Stimulated activated CD8-positive, alpha-beta memory T cell treated with anti-CD3 and anti-CD28 coated beads, Interleukin-7, amount 100 ng/mL, for 1 hour (primary cell): ENCODE measurements at places on chromosomes 1 and 21.
A peak's percentile ranks its signal among the peaks of the same experiment; 100 is the strongest.

- no peak for DNase-seq
Measured at GRCh38 chr1:99177465-99177864, 86.8 kb upstream of the PLPPR4 start.

- no peak for DNase-seq
Measured at GRCh38 chr1:30758785-30759380, 1.3 kb upstream of the LAPTM5 start.

GRCh38 chr1:202405928-202406327, 57.4 kb downstream of the PPP1R12B start:
- DNase-seq = no peak

- no peak for DNase-seq
Measured at GRCh38 chr1:244065960-244066388, 14.9 kb downstream of the ZBTB18 start.

- no peak for DNase-seq
Measured at GRCh38 chr1:212504171-212504803, 71.6 kb downstream of the NENF start.

GRCh38 chr1:54398963-54399528, 7.1 kb downstream of the SSBP3 start:
- no peak for DNase-seq

- DNase-seq = no peak
Measured at GRCh38 chr1:96918406-96918805, 196.8 kb downstream of the PTBP2 start.

- no peak for DNase-seq
Measured at GRCh38 chr1:77652268-77652667, 30.2 kb downstream of the ZZZ3 start.

DNA sequence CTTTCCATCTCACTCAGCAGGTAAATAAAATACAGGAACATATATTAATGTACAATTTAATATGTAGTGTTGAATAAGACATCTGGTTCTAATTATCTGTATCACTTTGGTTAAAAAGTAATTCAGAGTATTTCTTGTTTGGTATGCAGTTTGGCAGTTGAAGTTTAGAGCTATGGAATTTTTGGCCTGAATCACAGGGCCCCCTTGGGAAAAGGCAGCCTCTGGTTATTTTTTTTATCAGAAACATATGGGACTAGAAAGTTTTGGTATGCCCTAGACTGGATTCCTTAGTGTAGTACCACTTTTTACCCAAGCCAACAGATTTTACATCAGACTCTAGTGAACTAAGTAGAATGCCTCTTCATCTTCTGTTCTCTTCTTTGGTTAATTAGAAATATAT, 26.4 kb downstream of the CNST start:
- no peak for DNase-seq

DNA sequence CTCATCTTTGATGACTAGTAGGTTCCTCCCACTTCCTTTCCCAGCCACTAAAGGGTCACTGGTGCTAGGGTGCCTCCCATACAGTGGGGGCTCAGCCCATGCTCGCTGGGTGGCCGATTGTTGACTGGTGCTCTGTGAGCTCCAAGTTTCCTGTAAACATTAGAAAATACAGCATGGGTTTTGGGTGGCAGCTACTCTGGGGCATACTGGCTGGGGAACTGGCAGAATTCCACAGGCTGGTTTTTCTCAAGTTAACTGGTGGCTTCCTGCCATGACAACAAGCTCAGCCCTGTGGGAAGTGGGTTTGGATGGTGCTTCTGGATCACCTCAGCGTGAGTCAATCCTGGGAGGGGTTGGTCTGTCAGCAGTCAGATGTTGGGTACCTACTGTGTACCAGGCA, 28.7 kb upstream of the CRNN start:
- DNase-seq = no peak

- no peak for DNase-seq
Measured at GRCh38 chr1:7449750-7450149, 321.3 kb upstream of the VAMP3 start.

DNA sequence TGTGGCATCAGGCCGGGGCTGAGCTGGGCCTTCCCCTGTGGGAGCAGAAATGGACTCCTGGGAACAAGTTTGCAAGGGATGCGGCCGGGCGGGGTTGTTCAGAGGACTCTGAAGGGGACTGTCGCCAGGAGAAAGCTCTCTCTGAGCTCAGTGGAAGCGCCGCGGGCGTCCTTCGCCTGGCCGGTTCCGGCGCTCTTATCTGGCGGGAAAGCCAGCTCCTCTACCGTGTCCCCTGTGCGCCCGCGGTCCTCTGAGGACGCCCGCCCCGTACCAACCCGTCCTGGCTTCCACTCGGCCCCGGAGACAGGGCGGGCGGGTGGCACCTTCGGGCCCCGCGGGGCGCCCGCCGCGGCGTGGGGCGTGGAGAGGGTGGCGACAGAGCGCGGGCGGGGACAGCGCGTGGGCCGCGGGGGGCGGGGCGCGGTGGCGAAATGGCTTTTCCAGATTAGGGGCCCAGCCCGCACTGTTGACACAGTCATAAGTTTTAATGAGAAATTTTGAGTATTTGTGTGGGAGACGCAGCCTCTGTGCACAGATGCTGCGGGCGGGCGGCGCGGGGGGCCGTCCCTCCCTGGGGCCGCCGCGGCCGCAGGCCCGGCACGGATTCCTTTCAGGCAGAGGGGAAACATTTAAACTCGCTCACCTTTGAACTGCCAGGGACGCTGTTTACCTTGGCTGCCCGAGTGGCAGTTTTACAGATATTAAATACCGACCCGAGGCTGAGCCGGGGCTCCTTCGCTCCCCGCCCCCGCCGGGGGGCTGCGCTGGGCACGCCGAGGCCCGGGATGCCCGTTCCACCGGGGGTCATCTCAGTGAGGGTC, 70.2 kb downstream of the FOXD2 start:
- DNase-seq = no peak

GRCh38 chr1:10630661-10631120, 155.9 kb downstream of the PEX14 start:
- DNase-seq = no peak

GRCh38 chr21:33931799-33932390, 16.3 kb upstream of the ATP5PO start:
- DNase-seq = no peak

GRCh38 chr1:211515090-211516023, 23.4 kb upstream of the RD3 start:
- peak; percentile 56 for DNase-seq

- no peak for DNase-seq
Measured at GRCh38 chr1:31575369-31576140, 760 bp upstream of the TINAGL1 start.

GRCh38 chr1:50978144-50978851, 8.3 kb downstream of the CDKN2C start:
- DNase-seq = no peak

DNA sequence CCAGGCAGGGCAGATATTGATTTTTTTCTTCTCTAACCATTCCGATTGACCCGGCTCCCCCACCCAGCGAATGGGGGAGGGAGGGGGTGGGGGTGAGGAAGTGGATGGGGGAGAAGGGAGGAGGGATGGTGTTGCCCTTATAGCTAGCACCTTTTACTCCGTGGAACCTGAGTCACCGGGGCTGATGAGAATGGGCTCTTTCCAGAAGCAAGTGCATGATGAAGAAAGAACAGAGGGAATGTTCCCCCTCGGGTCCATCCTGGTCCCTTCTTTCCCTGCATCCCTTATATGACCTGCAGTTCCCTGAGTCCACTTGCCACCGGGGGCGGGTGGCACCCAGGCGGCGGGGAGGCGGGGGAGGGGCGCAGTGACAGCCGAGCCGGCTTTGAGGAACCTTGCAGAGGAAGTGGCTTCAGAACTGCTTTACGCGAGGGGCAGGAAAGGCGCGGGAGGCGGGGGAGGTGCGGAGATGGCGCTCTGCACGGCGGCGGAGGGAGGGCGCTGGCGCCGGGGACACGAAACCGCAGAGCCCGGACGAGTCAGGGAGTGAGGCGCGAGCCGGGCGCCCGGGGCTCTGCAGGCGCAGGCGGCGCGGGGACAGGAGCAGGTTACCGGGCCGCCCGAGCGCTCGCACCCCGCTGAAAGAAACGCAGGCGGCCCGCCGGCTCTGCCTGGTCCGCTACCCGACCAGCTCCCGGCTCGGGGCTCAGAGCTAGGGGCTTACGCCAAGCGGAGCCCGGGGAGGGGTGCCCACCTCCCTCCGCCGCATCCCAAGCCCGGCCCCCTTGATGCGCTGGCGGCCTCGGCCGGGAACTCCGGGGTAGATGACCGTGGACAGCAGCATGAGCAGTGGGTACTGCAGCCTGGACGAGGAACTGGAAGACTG, 49.7 kb downstream of the RASSF5 start:
- peak; percentile 85 for DNase-seq

GRCh38 chr1:30741239-30741894, 16.2 kb downstream of the LAPTM5 start:
- no peak for DNase-seq

- DNase-seq = no peak
Measured at GRCh38 chr1:208054485-208054884, 143.6 kb upstream of the CD34 start.

GRCh38 chr1:245467804-245468203, 313.0 kb downstream of the KIF26B start:
- DNase-seq = no peak

GRCh38 chr1:220450927-220451326, 77.0 kb upstream of the MARK1 start:
- no peak for DNase-seq

- no peak for DNase-seq
Measured at GRCh38 chr1:197776351-197777105, 1.2 kb upstream of the DENND1B start.

GRCh38 chr1:30893776-30894507, 14.6 kb downstream of the SDC3 start:
- DNase-seq = no peak

GRCh38 chr1:194331758-194332157, 1145.3 kb upstream of the B3GALT2 start:
- no peak for DNase-seq

GRCh38 chr1:167052389-167052788, 37.8 kb downstream of the GPA33 start:
- DNase-seq = no peak

- DNase-seq = no peak
Measured at GRCh38 chr1:11316701-11317100, 43.7 kb downstream of the UBIAD1 start.

GRCh38 chr1:146012703-146013558, 8.6 kb downstream of the HJV start:
- DNase-seq = no peak

- DNase-seq = no peak
Measured at GRCh38 chr1:49389699-49390098, 613.0 kb upstream of the BEND5 start.

GRCh38 chr1:162696286-162696862, 64.1 kb downstream of the DDR2 start:
- no peak for DNase-seq

DNA sequence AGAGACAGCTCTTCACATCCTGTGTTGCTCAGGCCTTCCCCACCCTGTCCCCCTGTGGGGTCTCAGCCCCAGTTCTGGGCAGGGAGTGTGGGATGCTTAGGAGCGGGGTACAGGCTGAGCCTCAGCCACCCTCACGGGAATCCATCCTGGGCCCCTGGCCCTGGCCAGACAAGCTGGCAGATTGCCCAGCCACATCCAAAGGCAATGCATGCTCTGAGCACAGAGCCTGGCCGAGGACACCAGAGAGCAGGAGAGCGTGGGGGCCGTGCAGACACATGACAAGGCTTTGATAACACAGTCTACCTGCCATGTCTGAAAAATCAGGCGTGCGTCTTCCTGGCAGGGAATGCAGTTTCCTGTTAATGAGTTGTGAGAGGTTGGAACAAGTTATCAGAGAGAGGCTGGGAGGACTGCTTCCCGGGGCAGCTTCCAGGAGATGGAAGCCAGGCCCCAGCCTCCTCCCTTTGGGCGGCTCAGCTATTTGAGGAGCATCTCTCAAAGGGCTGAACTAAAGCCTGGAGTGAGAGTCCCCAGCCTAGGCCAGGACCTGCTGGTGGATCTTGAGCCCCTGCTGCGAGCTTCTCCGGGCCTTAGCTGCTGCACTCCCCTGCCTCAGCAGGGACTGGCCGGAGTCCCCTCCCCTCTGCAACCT, 72.2 kb upstream of the SELENON start:
- no peak for DNase-seq

GRCh38 chr1:227729144-227729880, 5.8 kb downstream of the JMJD4 start:
- no peak for DNase-seq

DNA sequence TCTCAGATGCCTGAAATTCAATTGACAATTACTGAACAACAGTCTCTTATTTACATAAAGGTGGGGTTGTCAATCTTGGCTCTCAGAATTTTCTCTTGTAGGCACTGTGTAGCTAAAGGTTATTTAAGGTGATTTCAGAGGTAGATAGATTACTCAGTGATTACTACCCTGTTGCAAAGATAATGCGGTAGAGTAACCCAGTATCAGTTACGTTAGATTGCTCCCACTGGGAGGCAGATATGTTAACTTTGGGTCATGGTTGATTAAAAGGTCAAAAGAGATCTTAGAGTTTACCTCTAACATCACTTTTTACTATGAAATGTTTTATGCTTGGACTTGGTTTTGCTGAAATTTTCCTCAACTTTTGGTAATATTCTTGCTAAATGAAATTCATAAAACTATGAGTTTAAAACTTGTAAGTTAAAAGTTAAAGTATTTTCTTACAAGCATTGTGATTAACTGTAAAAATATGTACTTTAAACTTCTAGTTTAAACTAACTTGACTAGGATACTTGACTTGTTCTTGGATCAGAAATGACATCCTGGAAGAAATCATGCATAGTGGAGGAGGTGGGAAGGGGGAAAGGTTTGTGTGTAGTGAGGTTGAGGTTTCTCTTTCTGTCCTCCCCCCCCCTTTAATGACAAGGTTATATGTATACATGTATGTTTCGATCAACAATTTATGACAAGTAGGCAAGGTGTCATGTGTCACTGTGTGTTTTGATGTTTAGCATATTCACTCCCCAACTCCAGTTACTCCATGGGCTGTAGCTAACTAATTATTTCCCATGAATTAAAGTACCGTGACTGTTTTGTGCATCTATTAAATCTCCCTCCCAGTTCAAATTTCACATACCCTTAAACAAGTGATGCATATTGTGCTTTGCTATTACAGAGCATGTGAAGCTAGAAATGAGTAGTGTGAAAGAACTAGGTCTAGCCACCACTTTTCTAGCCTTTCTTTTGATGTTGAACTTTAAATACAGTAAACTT, 2.9 kb downstream of the LAMC1 start:
- DNase-seq = no peak

- no peak for DNase-seq
Measured at GRCh38 chr1:156293098-156293434, 2.4 kb downstream of the GLMP start.

DNA sequence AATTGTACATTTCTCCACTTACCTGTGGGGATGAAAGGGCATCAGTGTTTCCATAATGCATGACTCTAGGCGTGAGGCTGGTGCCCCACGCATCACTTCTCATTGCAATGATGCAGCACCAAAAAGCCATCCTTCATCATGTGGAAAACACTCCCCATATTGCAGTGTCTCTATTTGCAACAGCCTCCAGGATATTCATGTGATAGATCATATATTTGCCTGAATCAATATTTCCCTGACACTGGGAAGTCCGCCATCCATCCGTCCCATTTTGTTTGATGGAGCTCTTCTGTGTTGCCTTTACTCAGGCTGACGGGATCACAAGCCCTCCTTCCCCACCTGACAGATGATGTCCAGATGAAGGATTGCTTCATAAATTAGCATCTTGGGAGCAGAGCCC, 74.5 kb upstream of the CAMK1G start:
- DNase-seq = no peak

- no peak for DNase-seq
Measured at GRCh38 chr1:21951226-21951870, 14.2 kb upstream of the HSPG2 start.
